ENCODE measurements at places on chromosomes 5 and 9. TPM values are rescaled to one million over a fixed set of nuclear protein-coding genes. Genes with fewer than 3 reads are reported as not detected.

- no peaks in the 10 kb centered on the region for H3K36me3 ChIP-seq
- H3K4me3 ChIP-seq: no peak overlapping the region
- H3K27ac ChIP-seq: no peak overlapping the region
- H3K4me1 ChIP-seq: no peaks in the 10 kb centered on the region
- DNase-seq: no peak
- H3K27me3 ChIP-seq: no peaks in the 10 kb centered on the region
Measured at GRCh38 chr5:14319102-14319501, 176.0 kb downstream of the TRIO start.

SLC35A4 gene
- total RNA-seq: 97.6 TPM

DNA sequence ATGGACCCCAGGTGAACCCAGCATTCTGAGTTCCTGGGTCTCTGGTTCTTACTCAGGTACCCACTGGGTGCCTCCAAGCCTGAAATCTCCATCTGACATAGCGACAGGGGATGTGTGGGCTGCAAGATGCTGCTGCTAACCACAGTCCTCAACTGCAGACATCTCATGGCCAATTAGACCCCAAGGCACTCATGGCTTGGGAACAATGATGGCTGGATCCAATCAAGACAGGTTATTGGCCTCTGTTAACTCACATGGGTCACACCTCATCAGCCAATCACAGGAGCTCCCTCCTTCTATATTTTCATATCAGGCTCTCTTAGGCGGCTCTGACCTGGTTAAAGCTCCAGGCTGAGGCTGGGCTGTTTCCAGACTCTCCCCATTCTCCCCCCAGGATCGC, 57.0 kb downstream of the CXXC5 start:
- H3K27me3 ChIP-seq: no peaks in the 10 kb centered on the region
- H3K27ac ChIP-seq: no peak overlapping the region
- H3K4me1 ChIP-seq: peaks cover 16% of the 10 kb centered on the region
- no peaks in the 10 kb centered on the region for H3K36me3 ChIP-seq

DNA sequence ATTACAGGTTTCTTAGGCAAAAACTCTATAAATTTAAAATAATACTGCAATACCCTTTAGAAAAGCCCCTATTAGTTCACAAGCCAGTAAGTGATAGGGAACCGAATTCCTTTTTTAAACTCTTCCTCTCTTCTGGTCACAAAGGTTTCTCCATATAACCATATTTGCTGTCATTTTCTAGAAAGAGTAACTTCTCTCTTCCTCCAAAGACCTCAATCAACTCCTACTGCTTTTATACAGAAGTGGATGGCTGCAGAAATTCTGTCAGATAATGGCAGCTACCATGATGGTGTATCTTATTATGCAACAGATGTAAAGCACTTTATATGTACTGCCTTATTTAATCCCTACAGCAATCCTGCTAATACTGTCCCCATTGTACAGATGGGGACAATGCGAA, 6.2 kb downstream of the TUT7 start:
- no peaks in the 10 kb centered on the region for H3K27me3 ChIP-seq
- H3K27ac ChIP-seq: no peak overlapping the region
- DNase-seq: no peak

- no peaks in the 10 kb centered on the region for H3K27me3 ChIP-seq
- H3K4me1 ChIP-seq: no peaks in the 10 kb centered on the region
- H3K4me3 ChIP-seq: no peak overlapping the region
- no peak for DNase-seq
- H3K36me3 ChIP-seq: no peaks in the 10 kb centered on the region
Measured at GRCh38 chr5:16525651-16526050, 60.1 kb upstream of the ZNF622 start.
